ENCODE measurements at places on chromosomes 6 and 20. TPM values are rescaled to one million over a fixed set of nuclear protein-coding genes. Genes with fewer than 3 reads are reported as not detected.

Gene COL19A1
- 0.30 TPM for total RNA-seq

Gene SNX5
- 263 TPM for total RNA-seq

- DNase-seq: no peak
These were observed 5.0 kb downstream of the TNFRSF6B start for GRCh38 chr20:63701329-63702035.

Gene TBXT
- 5.3 TPM for total RNA-seq
